Stimulated activated CD4-positive, alpha-beta T cell treated with anti-CD3 and anti-CD28 coated beads, TNF-alpha, amount 100 ng/mL, for 48 hours (primary cell): ENCODE measurements at places on chromosomes 2 and 18.

DNA sequence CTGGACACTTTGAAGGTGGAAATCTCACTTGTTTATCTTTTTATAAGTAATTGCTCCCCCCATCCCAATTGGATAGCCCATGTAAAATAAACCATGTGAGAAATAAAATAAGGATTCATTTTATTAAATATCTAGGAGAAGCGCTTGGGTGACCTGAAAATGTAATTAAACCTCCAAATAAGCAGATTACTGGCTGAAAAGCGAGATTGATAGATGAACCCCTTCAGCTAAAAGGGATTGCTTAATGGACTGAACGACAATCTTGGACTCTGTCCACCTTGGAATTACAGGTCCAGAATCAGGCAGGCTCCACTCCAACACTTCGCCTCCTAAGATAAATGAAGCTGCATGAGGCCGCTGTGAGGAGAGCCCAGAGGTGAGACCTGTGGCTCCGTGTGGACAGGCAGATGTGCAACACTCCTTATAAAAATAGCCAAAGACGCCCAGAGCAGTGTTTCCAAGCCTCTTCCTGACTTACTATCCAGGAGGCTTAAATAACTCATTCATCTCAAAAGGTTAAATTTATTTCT lies 441.5 kb downstream of the MTX2 start:
- DNase-seq = no peak

DNA sequence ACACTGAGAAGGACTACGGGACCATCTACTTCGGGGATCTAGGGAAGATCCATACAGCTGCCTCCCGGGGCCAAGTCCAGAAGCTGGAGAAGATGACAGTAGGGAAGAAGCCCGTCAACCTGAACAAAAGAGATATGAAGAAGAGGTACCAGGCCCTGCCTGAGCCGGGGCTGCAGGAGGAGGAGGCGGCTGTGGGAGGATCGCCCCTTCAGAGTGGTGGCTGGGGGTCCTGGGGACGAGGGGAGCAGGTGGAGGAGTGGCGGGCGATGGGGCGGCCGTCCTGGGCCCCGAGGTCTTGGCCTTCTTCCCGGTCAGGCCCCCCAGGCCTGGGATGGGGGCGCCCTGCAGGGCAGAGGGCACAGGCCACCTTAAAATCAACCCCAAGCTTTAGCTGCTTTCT lies 524 bp downstream of the ANKRD30B start:
- no peak for DNase-seq

GRCh38 chr2:221750316-221750715 lies 178.2 kb upstream of the EPHA4 start:
- no peak for DNase-seq

DNA sequence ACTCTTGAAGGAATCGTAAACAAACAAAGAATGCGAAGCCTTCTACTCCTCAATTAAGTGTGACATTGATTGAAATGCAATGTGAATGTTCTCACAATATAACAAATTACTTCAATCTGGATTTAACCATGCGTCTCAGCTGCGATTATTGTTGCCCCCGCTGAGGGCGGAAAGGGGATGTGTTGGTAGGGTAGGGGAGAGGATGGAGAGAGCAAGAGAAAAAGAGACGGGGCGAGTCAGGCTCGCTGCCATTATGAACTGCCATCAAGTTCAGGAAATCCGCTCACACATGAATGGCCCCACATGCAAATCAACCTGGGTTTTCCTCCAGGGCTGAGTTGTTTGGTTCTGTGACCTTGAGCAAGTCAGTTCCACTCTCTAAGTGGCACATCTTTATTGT lies 129.8 kb downstream of the PXDN start:
- no peak for DNase-seq

- DNase-seq = no peak
These were observed 34.1 kb downstream of the NOL10 start for GRCh38 chr2:10655499-10656225.

- peak; percentile 87 for DNase-seq
These were observed at the start of gene FAM136A for GRCh38 chr2:70301344-70302194. FAM136A (minus strand) TSS chr2:70302067; CDS start chr2:70302011, 56 bp downstream.

GRCh38 chr2:64489081-64489751 lies 34.9 kb upstream of the AFTPH start:
- DNase-seq = no peak

- peak; percentile 88 for DNase-seq
These were observed at the start of gene TRAPPC12 for GRCh38 chr2:3379647-3380534. TRAPPC12 (plus strand) TSS chr2:3379694; CDS start chr2:3387624, 7,930 bp downstream.

DNA sequence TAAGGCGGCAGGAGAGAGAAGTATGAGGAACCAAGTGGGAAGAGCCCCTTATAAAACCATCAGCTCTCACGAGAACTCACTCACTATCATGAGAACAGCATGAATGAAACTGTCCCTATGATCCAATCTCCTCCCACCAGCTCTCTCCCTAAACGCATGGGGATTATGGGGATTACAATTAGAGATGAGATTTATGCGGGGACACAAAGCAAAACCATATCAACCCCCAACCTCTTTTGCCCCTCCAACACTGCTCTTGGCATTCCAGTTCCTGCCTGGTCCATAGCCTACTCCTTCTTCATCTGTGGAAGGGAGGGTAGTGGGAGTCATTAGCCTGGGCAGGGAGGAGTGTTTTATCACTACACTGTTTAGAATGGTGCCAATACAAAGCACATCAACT lies 1.4 kb upstream of the EHD3 start:
- DNase-seq = no peak

GRCh38 chr18:32730068-32730467 lies 42.8 kb downstream of the KLHL14 start:
- no peak for DNase-seq

DNA sequence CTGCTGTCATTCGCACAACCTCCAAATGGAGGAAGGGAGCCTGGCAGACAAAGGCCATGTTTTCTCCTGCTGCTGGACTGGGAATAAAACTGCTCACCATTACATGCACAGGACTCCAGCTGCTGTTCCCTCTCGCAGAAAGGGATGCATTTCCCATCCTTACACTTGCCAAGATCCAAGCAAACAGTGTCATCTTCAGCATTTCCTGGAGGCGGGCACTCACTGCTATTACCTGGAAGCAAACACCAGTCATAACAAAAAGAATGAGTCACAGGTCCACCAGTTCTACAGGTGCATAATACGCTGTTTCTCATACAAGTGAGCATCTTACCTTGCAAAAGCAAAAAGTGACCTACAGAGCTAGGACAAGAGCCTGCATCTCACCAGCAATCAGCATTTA lies 22.7 kb downstream of the IAH1 start:
- no peak for DNase-seq

DNA sequence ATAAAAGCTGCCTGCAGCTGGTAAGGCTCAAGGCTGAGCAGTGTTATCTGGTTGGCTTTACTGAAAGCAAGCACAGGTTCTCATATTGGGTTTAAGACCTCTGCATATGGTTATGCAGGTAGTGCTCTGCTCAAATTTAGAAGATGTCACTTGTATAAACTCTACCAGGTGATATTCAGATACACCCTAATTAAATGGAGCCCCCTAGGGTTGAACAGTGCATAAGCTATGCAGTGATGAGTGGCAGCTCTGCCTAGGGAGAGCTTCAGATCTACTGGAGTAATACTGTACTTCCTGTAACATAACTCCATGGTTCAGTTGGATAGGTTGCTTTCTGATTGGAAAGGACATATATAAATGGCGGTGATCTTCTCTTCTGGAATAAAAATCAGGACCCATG lies 222.7 kb downstream of the CYRIA start:
- no peak for DNase-seq

GRCh38 chr18:57802213-57803102 lies 657 bp downstream of the ATP8B1 start:
- DNase-seq = no peak

DNA sequence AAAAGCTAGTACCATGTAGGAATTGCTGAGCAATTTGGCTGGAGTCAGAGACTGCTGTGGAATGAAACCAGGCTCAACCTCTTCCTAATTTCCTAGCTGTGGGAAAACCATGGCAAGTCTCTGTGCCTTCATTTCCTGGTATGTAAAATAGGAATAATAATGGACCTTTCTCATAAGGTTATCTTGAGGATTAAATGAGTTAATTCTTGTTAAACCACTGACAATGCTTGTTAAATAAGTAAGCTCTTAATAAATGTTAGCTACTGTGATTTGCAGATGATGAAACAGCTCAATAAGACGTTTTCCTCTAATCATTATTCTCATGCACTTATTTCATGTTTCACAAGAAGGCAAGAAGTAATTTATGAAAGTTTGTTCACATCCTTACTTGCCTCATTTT lies 346.7 kb downstream of the RND3 start:
- no peak for DNase-seq

DNA sequence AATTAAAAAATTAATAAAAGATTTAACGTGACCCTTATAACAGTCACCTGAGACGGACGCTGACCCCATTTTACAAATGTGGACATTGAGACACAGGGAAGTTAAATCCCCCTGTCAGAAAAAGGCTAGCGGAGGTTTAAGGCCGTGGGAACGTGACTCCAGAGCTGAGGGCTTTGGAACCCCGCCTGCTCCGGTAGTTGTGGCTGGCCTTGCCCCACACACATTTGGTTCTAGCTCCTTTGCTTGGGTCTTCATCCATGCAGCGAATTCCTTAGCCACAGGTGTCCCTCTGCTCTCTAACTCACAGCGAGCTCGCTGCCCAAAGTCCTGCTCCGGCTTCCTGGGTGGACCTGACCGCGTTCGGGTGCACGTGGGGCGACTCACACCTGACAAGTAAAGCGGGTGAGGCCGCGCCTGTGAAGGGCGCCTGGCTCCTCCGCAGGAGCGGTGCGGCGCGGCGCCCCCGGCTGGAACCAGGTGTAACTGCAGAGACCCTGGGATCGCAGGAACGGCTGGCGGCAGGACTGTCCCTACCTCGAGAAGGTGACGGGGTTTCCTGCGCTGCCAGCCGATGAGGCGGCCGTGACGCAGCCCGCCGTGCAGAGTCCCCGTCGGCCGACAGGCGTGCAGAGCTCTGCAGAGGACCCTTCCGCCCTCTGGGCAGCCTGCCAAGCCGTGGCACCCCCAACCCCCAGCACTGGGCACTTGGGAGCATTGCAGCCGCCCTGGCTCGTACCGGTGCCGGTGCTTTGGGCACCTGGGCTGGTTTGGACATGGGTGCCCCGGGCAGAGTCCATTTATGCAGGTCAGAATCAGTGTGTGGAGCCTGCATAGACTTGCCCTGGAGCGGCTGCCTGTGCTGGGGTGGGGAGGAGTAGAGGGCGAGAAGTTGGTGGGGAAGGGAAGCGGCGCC lies 2.4 kb upstream of the PROC start:
- DNase-seq = peak; percentile 83

GRCh38 chr2:70684846-70685622 lies 83.0 kb downstream of the ADD2 start:
- DNase-seq = no peak

- no peak for DNase-seq
These were observed 31.7 kb upstream of the CYBRD1 start for GRCh38 chr2:171490577-171490976.

DNA sequence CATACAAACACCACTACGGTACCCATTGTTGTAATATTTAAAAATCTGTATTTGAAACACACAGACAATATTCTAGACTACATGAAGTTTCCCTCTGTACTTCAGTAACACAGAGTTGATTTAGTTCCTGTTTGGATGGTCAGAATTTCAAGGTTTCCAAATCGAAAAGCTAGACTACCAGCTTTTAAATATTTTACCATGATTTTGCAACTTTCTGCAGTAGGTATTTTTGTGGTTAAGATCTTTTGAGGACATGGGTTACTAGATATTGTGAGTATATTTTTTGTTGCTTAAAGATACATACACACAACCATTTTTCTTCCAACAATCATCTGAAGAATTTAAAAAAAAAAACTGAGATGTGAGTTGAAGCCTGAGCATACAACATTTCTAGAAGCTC lies 10.9 kb downstream of the SERPINB5 start:
- no peak for DNase-seq

- DNase-seq = no peak
These were observed 918.5 kb downstream of the CBLN2 start for GRCh38 chr18:71625556-71626090.

DNA sequence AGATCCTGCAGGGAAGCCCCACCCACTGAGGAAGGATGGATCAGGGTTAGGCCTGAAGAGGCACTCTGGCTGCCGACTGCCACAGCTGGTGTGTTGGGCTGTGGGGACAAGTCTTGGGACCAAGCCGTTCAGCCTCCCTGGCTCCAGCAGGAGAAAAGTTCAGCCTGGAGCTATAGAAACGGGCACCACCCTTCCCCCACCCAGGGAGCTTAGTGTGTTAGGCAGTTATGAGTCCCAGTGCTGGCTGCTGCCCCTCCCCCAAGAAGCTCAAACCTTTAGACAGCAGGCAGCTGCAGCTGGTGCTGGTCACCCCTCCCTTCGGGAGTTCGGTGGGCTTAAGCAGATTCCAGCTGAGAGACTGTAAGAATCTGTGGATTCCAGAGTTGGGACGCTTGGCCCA lies 447.1 kb upstream of the HS6ST1 start:
- DNase-seq = no peak

DNA sequence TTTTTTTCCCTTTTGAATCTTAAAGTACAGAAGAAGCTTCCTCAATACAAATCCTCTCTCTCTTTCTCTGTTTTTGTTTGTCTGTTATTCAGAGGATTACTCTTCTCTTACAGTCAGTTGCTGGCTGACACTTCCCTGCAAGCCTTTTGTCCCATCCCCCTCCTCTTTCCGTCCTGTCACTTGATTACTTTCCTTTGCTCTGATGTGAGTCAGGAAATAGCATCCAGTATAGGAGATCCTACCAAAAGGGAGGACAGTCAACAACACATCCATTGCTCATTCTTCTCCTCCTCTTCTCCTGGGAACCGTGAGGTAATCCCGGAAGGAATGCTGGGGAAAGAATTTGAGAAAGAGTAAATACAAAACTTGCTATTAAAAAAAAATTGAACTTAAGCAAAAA lies 79.3 kb upstream of the SCN7A start:
- no peak for DNase-seq

DNA sequence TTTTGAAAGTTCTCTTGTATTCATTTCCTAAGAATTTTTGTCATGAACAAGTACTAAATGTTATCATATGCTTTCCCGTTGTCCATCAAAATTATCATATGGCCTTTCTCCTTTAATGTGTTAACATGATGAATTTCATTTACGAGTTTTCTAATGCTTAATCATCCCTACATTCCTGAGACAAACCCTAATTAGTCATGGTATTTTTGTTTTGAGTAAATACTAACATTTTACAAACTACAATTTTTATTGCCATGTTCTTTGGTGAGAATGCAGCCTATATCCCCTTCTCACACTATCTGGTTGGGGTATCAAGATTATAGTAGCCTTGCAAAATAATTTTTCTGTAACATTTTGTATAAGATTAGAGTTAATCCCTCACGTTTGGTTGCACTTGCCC lies 14.5 kb downstream of the SMAD2 start:
- no peak for DNase-seq

- no peak for DNase-seq
These were observed 115.5 kb upstream of the ATP8B1 start for GRCh38 chr18:57918601-57919000.

- no peak for DNase-seq
These were observed 38.5 kb downstream of the KCTD18 start for GRCh38 chr2:200471324-200471848.
